ENCODE measurements at places on chromosomes 3 and 15. TPM values are rescaled to one million over a fixed set of nuclear protein-coding genes. Genes with fewer than 3 reads are reported as not detected.

DNA sequence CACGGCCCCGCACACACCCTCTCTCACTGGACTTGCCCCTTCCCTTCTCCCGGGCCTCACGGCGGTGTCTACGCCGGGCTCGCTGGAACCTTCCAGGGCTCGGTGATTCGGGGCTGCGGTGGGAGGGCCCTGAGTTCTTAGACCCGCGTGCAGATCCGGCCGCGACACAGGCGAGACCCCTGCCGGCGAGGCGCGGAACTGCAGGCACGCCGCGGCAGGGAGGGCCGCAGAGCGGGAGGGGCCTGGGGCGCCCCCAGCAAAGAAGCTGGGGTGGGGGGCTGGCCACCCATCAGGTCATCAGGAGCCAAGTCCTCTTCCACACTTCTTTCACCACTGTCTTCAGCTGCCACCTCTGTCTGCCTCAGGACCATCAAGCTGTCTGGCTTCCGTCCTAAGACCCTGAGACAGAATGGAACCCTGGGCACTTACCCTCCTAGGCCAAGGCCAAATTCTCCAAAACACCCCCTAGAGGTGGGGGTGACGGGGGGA lies 164.5 kb downstream of the XXYLT1 start:
- DNase-seq: peak; percentile 80

DNA sequence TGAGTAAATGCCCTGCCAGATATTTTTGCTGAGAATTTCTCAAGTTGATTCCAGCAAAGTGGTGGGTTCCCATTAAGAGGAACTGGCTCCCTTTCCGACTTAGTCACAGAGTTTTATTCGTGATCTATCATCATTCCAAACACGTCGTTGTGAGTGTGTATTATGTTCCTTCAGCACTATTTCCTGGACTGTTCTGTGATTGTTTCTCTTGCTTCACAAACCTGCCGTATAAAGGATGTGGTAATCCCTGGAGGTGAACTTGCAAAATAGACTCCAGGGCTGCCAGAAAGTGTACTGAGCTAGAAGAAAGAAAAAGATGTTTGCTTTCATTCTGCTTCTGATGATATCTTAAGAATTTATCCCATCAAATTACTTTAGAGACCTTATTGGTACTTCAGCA lies 14.5 kb upstream of the CAPN3 start:
- no peak for DNase-seq

DNA sequence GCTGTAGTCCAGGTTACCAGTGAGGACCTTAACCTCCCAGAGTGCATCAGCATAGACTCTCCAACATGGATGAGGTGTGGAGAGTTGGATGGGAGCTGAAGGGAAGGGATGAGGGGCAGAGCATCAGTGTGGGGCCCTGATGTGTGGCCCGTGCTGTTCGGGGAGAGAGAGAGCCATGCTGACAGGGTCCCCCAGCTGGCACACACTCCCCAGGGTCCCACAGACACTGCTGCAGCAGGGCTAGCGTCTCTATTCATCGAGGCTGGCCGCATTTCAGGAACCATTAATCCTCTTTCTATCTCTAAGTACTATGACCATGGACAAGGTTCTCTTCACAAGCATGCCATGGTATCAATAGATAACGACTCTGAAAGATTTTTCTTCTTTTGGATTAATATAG lies 85.9 kb upstream of the PLXNA1 start:
- no peak for DNase-seq

- no peak for DNase-seq
Measured at GRCh38 chr15:58985443-58985842, 2.0 kb upstream of the RNF111 start.

DNA sequence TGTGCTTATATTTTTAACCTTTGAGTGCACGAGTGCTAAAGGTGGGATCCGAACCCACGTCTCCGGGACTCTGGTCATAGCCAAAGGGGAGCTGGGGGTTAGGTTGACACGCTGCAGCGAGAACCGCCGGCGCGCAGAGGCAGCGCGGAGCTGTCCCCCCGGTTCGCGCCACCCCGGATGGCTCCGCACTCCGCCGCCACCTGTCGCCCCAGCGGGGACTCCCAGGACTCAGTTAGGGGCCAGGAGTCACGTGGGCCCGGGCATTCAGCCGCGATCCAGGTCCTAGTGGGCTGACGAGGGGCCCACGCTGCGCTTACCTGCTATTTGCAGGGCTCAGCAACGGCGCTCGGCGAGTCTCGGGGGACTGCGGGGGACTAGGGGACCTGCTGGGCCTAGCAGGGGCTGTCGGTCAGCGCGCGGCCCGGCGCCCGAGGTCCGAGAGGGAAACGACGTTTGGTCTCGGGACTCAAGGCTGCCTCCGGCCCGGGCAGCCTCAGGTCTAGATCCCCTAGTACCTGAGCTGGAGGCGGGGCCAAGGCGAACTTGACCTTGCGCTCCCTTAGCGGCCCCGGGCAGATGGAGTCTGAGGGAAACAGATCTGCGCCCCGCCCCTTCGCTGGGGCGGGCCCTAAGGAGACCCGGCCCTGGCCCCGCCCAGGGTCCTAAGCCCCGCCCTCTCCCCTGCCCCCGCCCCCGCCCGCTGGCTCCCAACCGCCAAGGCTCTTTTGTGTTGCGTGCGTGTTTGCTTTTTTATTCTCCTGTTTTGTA lies at the start of gene NMNAT3:
NMNAT3 (minus strand) TSS at position 585 of the 768 bp plus-strand sequence. CDS start 50,248 bp downstream, outside the sequence.
- DNase-seq: peak; percentile 94

DNA sequence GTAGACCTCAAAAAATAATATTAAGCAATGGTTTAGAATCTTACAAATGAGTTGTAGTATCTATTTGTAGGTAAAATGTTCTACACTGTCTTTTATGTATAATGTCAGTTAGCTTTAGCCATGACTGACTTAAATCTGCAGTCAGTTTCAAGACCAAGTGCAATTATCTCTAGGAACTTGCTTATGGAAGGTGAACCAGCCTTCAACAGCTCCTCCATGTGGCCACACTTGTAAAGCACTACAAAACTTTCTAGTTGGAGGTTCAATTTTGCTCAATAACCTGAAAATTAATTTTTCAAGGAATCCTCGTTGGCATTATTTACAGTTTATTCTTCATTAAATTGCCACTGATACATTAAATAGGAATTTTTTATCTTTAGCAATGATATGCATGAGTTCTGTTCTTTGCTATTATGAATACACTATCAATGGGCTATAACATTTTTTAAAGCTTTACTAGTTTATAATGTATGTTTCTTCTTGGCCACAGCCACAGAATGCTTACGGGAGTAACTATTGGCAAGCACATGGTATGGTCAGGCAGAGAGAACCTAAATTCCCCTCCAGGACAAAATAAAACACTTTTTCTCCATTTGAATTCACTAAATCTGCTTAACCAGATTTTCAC lies 315.3 kb upstream of the UBE2E2 start:
- DNase-seq: no peak

GRCh38 chr3:153679714-153680113 lies 441.5 kb upstream of the ARHGEF26 start:
- no peak for DNase-seq

- DNase-seq: no peak
Measured at GRCh38 chr3:187504435-187504834, 136.2 kb downstream of the RTP4 start.

DNA sequence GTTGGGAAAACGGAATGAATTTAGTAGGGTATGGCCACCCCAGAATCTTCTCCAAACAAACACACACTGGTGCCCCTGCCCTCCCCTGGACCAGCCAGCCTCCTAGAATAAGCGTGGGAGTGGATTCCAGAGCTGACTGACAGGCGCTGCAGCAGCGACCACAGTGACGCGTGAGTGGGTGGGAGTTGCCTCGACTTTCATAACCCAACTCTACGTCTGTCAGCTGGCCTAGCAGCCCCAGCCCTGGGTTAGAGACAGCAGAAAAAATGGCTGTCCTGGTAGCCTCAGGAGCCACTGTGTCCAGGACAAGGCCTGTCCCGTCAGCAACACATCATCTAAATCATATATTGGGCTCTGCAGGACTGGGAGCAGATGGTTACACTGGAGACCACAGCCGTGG lies 10.0 kb downstream of the PLA2G4B start:
- no peak for DNase-seq

DNA sequence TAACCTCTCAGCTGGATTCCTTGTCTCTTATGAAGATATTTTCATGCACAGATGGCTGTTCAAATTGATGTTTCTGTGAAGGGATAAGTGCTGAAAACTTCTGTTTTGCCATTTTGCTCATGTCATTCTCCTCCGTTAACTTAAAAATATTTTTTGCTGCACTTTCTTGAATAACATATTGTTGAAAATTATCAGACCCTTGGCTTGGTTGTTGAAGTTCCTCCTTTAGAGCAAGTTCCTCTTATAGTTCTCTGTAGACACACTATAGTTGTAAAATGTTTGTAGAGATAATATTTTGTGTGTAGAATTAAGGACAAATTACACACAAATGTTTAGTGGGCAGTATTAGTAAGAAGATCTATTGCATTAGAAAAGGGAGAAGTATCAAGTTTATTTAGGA lies 300.4 kb downstream of the SV2B start:
- no peak for DNase-seq

- DNase-seq: no peak
Measured at GRCh38 chr3:105866656-105867653, 1.9 kb downstream of the CBLB start.

DGKG gene
- 0.95 TPM for polyA plus RNA-seq

PRR20G gene
- polyA plus RNA-seq: not detected

SPTBN5 gene
- polyA plus RNA-seq: 10.5 TPM

CEP70 gene
- polyA plus RNA-seq: 14.6 TPM

TLR9 gene
- polyA plus RNA-seq: not detected

Data from aorta (tissue), 5 donors.